ENCODE measurements at places on chromosomes 12 and 14.

GRCh38 chr12:32201976-32202375 lies 95.3 kb downstream of the BICD1 start:
- H3K27me3 ChIP-seq = no peaks in the 10 kb centered on the region
- no peak overlapping the region for H3K27ac ChIP-seq
- no peak overlapping the region for H3K4me3 ChIP-seq
- no peaks in the 10 kb centered on the region for H3K36me3 ChIP-seq

DNA sequence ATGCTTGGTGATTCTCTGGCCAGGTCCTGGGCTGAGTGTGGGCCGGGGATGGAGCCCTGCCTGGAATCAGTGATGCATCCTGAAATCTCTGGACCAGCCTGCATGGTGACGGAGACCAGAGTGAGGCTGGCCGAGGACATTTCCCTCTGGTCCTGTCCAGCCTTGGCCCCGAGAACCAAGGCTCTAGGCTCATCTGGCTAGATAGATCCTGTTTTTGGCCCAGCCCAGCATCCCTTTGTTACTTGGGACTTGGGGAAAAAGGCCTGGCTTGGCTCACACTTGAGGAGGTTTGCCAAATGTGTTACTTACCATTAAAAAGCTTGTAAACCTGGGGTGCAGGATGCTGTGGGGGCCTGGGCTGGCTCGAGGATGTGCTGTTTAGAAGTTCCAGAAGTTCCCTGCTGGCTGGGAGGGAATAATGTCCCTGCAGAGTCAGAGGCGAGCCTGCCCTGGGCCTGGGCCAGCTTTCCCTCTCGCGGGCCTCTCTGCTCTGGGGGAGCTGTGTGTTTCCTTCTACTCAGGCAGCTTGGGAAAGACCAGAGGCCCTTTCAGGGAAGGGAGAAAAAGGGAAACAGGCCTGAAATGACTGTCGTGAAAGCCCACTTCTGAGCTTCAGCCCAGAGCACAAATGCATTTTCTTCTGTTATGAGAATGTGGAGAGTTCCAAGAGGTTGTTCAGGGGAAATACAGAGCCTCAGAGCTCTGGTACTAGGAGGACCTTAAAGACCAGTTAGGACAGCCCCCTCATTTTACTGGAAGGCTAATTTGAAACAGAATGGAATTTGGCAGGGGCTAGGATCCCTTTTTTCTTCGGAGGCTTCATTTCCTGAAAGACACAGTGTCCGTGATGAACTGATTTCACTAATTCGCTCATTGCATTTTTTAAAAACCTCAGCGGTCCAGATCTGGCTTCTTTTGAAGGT lies 47.2 kb upstream of the CTDSP2 start:
- peak; percentile 88 for DNase-seq
- H3K36me3 ChIP-seq = no peaks in the 10 kb centered on the region
- peak overlapping the region; percentile 98 for H3K27ac ChIP-seq
- no peaks in the 10 kb centered on the region for H3K27me3 ChIP-seq
- peak overlapping the region; percentile 28 for H3K4me3 ChIP-seq

GRCh38 chr14:102280376-102280962 lies 24.5 kb downstream of the MOK start:
- no peaks in the 10 kb centered on the region for H3K27me3 ChIP-seq
- DNase-seq = no peak
- peak overlapping the region; percentile 24 for H3K27ac ChIP-seq
- H3K4me1 ChIP-seq = no peaks in the 10 kb centered on the region

DNA sequence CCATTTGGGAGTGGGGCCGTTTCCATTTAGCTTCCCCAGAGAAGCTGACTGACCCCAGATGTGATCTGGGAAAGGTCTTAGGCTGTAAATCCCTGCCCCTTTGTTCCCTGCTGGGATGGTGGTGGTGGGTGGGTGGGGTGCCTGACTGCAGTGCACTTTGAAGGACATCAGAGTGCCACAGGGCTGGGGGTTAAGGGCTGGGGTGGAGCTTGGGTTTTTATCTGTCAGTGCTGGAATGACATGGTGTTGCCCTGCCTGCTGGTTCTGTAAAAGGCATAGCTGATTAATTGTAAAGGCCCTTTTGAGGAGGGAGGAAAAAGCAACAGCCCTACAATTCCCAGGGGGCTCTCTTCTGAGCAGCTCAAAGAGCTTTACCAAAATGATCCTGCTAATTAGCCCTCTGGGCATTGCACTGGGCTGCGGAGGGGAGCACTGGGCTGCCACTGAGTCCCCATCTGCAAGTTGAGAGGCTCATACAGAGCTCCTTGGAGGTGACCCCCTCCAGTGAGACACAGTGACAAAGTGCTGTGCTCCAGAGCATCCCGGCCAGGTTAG lies 21.1 kb downstream of the PLEKHG3 start:
- peaks cover 39% of the 10 kb centered on the region for H3K4me1 ChIP-seq
- no peak overlapping the region for H3K4me3 ChIP-seq
- DNase-seq = no peak
- no peak overlapping the region for H3K27ac ChIP-seq
- peaks cover 27% of the 10 kb centered on the region for H3K36me3 ChIP-seq

DNA sequence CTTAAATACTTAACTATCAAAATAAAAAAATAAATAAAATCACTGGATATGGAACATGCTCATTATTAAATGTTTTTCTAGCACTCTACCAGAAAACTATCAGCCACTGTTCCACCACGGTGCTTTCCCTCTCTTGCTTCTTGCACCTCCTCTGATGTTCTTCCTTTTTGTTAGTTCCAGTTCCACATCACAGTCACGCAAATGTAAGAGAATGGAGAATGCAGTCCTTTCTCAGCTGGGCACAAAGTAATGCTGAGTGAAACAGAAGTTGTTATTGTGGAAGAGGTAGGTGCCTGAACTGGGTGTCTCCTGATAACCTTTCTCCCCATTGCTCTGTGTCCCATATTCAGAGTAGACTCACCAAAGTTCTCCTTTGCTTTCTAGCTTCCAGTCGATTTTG lies 1116.9 kb upstream of the TMEM132C start:
- no peaks in the 10 kb centered on the region for H3K36me3 ChIP-seq
- peaks cover 7% of the 10 kb centered on the region for H3K4me1 ChIP-seq
- H3K4me3 ChIP-seq = no peak overlapping the region
- DNase-seq = no peak
- no peaks in the 10 kb centered on the region for H3K27me3 ChIP-seq

- H3K27me3 ChIP-seq = no peaks in the 10 kb centered on the region
- peaks cover 38% of the 10 kb centered on the region for H3K4me1 ChIP-seq
- H3K36me3 ChIP-seq = peaks cover 56% of the 10 kb centered on the region
- no peak for DNase-seq
- no peak overlapping the region for H3K27ac ChIP-seq
Observed at GRCh38 chr12:122858591-122859302, 23.5 kb downstream of the HIP1R start.

DNA sequence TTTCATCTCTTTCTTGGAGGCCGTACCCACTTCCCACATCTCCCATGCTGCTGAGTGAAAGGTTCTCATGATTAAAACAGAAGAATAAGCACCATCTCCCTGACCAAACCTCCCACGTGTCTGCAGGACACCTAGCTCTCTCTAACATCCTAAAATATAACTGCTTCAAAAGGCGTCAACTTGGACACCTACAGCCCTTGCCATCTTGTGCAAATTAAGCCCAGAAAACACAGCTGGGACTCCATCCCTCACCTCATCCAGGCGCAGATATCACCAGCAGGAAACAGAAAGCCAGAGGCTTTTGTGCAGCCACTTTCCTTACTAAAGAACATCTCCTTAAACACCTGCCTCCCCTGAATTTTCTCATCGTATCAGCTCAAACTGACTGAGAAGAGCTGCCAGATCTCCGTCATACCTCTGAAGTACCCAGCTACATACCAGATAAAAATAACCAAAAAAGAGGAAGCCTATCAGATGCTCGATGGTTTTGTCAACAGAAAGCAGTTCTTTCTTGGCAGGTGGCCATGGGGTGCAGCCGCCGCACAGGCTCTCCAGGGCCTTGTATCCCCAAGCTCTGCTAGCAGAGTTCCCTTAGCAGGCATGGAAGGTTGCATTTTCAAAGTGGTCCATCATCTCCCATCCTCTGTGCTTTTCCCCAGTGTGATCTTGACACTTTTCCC lies 28.8 kb downstream of the MAP3K9 start:
- DNase-seq = peak; percentile 60
- no peaks in the 10 kb centered on the region for H3K27me3 ChIP-seq

DNA sequence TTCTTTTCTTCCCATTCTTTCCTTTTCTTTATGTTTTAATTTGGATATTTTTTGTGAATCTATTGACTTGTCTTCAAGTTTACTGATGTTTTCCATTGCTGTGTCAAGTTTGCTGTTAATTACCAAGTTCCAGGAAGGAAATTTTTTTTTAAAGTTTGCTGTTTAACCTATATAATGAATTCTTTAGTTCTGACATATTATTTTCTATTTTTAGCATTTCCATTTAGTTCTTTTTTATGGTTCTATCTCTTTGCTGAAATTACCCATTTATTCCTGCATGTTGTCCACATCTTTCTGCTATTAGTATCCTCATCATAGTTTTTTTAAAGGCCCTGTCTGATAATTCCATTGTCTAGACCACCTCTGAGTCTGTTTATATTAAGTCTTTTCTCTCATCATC lies 27.8 kb downstream of the KLHDC1 start:
- peaks cover 37% of the 10 kb centered on the region for H3K36me3 ChIP-seq
- H3K4me1 ChIP-seq = no peaks in the 10 kb centered on the region
- H3K27me3 ChIP-seq = no peaks in the 10 kb centered on the region
- no peak overlapping the region for H3K27ac ChIP-seq
- DNase-seq = no peak

GRCh38 chr14:80981156-80981555 lies 25.7 kb downstream of the TSHR start:
- no peak for DNase-seq
- H3K4me1 ChIP-seq = no peaks in the 10 kb centered on the region
- no peak overlapping the region for H3K27ac ChIP-seq
- H3K36me3 ChIP-seq = no peaks in the 10 kb centered on the region
- no peaks in the 10 kb centered on the region for H3K27me3 ChIP-seq

DNA sequence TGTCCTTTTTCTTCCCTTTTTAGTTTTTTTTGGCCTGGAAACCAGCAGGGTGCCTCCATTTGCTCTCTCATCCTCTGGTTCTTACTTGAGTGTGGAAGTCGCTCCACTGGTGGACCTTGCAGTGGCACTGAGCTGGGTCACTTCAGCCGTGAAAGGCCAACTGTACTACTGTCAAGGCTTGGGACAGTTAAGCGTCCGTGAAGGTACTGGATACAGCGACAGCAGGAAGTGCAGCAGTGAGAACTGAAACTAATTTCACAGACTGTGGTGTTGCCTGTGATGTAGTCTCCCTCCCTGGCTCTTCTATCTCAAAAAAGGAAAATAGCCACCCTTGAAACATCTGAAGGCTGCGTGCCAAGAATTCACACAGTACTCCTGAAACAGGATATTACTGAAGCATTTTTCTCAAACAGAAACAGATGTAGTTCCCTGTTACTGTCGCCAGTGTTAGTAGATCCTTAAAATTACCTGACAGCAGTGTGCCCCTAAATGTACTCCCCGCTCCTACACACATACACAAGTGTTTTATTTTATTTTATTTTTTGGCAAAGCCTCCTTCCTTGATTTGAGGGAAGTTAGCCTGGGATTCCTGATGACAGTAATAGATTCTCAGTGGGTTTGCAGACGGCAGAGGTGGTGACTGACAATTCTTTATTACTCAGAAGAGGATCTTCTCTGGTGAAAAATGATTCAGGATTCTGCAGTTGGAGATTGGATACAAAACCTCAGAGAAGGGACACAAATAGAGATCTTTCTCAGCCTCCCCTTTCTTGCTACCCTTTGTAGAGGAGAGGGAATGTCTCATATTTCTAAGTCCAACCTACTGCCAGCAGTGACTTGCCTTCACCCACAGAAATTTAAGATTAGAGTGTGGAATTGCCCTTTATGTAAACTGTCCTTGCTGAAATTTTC lies 4.4 kb downstream of the SUSD6 start:
- peak overlapping the region; percentile 84 for H3K27ac ChIP-seq
- H3K27me3 ChIP-seq = no peaks in the 10 kb centered on the region
- no peaks in the 10 kb centered on the region for H3K36me3 ChIP-seq
- H3K4me1 ChIP-seq = peaks cover 85% of the 10 kb centered on the region

Measured in lower lobe of right lung (tissue), 2 donors.